ENCODE measurements at places on chromosomes 16 and 17.
A peak's percentile ranks its signal among the peaks of the same experiment; 100 is the strongest.

- DNase-seq = peak; percentile 93
These were observed at the start of gene MILR1 for GRCh38 chr17:64448665-64449512. TSS of gene MILR1 (plus strand) at chr17:64449115. CDS start at chr17:64449169, 54 bp downstream.

DNA sequence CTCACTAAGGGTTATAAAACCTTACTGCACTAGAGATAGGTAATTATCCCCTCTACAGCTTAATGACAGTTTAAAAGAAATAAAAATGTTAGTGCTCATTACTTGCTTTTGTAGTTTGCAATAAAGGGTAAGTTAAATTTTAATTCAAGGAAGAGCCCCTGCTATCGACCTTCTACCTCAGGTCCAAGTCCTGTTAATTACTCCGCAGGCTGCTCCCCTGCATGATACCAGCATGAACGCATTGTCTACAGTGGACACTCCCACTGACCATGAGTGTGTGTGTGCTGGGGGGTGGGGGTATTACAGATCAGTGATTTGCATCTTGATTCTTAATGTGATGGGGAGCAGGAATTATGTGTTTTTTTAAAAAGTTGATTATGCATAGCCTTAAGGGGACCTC, 103.1 kb downstream of the AATF start:
- DNase-seq = no peak

DNA sequence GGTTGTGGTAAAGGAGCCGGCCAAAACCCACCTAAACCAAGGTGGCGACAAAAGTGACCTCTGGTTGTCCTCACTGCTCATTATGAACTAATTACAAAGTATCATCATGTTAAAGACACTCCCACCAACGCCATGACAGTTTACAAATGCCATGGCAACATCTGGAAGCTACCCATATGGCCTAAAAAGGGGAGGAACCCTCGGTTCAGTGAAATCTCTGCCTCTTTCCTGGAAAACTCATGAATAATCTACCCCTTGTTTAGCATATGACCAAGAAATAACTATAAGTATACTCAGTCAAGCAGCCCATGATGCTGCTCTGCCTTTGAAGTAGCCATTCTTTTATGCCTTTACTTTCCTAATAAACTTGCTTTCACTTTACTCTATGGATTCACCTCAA, 72.2 kb downstream of the CYLD start:
- DNase-seq = no peak

- DNase-seq = no peak
These were observed 127.0 kb downstream of the XYLT1 start for GRCh38 chr16:17343728-17344127.

- no peak for DNase-seq
These were observed 9.3 kb upstream of the STH start for GRCh38 chr17:45989759-45990158.

DNA sequence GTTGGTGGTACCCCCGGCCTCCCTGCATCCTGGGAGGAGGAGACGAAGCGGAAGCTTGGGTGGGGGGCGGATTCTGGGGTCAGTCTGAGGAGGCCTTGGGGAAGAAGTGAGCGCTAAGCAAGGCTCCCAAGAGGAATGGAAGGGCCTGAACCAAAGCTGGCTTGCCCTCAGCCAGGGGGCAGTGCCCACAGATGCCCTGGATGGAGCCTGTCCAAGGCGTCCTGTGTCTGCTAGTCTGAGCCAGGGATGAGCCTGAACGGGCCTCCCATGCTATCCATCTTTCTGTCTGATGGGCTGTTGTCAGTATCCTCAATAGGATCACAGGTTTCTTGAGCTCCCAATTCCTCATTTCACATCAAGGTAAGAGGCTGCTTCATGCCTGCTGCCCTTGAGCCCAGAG, 122.3 kb upstream of the LHX1 start:
- no peak for DNase-seq

DNA sequence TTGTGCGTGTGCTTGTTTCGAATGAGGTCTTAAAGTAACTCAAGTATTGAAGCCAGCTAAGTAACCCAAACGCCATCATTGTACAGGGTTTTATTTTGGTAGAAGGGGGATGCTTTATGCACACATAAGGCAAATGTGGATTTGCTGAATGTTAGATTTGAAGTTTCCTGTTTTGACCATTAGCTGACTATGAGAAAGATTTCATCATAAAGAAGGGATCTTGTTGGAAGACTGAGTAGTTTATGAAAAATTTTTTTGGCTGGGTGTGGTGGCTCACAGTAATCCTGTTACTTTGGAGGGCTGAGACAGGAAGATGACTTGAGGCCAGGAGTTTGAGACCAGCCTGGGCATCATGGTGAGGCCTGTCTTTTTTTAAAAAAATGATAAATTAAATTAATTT, 10.0 kb upstream of the ZFP3 start:
- no peak for DNase-seq

- DNase-seq = no peak
These were observed 31.2 kb downstream of the XYLT1 start for GRCh38 chr16:17439580-17439979.

DNA sequence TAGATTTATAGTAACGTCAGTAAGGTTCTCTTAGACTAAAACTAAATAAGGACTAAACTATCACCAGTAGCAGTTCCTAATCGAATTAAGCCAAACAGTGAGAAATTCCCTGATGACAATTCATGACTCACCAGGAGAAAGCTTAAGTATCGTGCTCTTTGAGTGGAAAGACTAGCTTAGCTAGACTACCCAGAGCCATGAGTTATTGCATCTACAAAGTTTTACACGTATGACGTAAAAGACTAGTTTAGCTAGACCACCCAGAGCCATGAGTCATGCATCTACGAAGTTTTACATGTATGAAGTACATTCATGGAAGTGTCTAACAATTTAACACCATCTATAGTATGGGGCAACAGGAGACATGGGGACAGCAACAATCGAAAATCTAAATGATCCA, 36.6 kb downstream of the UBE2G1 start:
- DNase-seq = peak; percentile 77

DNA sequence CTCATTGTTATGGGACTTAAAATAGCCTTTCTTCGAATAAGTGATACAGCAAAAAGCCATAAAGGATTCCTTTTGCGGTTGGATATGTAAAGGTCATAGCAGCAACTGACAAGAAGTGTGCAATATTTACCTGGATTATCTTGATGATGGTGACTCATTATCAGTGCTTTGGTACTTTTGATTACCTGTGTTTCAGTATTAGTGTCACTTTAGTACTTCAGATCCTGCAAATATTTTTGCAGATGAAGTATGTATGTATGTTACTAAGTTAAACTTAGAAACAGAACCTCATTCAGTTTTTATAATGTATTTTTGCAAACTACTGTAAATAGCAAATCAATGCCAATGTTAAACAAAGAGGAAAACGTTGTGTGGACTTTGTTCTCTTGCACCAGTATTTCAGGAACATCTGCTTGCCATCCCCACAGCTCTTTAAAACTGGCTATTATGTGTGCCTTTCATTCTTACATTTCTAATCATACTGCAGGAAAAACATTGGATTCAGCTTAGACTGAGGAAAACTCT, 10.5 kb downstream of the CNEP1R1 start:
- DNase-seq = no peak

- DNase-seq = no peak
These were observed 2.6 kb downstream of the MAP2K3 start for GRCh38 chr17:21286909-21287702.

- DNase-seq = no peak
These were observed 79.6 kb upstream of the TOB1 start for GRCh38 chr17:50945779-50946222.

DNA sequence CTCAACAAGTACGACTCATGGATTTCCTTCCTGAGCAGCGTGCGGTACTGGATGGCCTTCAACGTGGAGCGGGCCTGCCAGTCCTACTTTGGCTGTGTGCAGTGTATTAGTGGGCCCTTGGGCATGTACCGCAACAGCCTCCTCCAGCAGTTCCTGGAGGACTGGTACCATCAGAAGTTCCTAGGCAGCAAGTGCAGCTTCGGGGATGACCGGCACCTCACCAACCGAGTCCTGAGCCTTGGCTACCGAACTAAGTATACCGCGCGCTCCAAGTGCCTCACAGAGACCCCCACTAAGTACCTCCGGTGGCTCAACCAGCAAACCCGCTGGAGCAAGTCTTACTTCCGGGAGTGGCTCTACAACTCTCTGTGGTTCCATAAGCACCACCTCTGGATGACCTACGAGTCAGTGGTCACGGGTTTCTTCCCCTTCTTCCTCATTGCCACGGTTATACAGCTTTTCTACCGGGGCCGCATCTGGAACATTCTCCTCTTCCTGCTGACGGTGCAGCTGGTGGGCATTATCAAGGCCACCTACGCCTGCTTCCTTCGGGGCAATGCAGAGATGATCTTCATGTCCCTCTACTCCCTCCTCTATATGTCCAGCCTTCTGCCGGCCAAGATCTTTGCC, 9.0 kb downstream of the HAS3 start:
- no peak for DNase-seq

- DNase-seq = no peak
These were observed 60.0 kb upstream of the BCAR1 start for GRCh38 chr16:75311383-75311938.

DNA sequence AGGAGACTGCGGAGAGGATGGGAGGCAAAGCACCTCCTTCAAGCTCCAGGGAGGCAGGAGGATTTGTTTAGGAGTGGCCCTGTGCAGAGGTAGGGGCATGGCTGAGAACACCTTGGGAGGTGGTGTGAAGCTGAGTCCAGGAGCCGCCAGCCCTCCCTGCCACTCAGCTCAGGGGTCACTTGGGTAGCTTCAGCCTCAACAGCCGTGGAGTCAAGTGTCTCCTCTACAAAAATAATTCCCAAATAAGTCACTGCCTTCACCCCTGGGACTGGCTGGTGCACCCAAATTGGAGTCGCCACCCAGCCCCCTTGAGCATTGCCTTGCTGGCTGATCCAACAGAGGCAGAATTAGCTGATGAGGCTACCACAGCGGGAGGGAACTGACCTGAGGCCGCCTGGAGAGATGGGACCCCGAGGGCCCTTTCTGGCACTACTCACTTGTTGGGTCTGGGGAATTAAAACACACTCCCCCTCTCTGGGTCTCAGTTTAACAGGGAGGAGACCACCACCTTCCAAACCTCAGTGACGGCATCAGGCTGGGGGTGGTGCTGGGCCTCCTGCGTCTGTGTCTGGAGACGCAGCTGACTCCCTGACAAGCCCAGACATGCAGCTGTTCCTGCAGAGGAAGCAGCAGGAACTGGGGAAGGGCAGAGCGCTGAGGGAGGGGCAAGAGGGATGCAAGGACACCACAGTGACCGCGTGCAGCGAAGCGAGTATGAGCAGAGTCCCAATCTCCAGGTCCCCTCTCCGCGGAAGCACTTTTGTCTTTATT, 87.9 kb upstream of the TOB1 start:
- DNase-seq = peak; percentile 81
